Fibroblast of gingiva (primary cell): ENCODE measurements at places on chromosomes 1 and 21.

DNA sequence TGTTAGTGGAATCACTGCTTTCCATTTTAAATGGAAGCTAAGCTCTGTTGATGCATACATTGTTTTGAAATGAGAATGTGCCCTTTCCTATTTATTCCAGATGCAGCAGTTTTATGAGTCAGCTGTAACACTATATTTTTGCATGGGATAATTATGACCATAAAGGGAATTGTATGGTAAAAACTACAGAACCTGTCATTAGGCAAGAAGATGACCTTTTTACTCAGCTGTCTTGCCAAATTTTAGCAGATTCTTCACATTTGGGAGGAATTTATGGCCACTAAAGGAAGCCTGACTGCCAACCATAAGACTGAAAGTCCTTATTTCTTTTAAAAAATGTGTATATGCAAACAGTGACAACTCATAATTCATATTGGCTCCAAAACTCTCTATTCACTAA lies 356.3 kb upstream of the PRMT6 start:
- DNase-seq = peak; percentile 93

DNA sequence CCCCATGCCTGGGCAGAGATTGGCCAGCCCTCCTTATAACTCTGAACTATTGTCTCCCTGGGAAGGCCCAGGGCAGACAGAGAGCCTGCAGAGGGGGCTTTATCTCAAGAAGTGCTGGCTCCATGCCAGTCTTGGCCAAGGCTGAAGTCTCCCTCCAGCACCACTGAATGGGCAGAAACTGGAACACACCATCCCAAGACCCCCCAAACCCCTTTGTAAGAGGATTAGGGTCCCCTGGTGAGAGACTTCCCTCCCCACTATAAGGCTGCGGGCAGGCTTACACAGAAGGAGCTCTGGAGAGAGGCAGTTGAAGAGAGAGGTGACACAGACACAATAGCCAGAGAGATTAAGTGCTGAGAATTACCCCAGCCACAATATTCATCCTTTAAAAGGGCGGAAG lies 97.2 kb downstream of the NAV1 start:
- no peak for DNase-seq

- peak; percentile 65 for DNase-seq
Observed at GRCh38 chr1:219555031-219555692, 57.7 kb downstream of the ZC3H11B start.

GRCh38 chr1:203754455-203754864 lies 10.5 kb upstream of the LAX1 start:
- no peak for DNase-seq

- DNase-seq = no peak
Observed at GRCh38 chr1:43427941-43428340, 25.8 kb downstream of the HYI start.

DNA sequence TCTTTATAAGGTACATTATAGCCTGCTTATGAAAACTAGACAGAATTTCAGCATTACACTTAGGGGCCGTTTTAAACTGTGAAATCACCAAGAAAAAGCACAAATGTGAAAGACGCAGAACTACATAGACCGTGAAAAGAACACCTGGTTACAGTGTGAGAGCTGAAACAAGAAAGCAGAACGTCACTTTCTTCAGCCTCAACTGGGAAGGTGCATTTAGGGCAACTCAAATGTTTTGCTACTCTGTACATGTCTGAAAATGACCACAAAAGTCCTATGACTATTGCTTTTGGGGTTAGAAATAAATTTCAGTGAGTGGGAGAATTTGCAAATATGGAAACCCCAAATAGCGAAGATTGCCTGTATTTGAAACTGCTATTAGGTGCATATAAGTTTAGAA lies 268.7 kb downstream of the OLFM3 start:
- DNase-seq = no peak

- no peak for DNase-seq
Observed at GRCh38 chr1:24363994-24364393, 44.8 kb downstream of the GRHL3 start.

GRCh38 chr1:211965108-211965805 lies 70.1 kb downstream of the INTS7 start:
- DNase-seq = no peak

DNA sequence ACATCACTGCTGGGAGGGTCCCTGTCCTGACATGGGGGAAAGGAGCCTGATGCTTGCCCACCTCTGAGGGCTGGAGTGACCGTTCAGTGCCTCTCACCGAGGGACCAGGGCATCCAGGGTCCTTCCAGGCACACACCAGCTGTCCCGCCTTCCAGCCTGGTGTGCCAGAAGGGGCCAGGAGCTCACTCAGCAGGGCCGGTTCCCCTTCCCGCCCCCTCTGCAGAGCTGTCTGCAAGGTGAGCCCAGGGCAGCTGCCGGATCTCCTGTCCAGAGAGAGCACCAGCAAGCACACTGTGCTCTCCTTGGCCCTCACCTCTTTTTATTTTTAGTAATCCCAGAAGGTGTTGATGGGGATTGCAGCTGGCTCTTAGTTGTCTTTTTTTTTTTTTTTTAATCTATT lies 16.9 kb downstream of the H6PD start:
- no peak for DNase-seq

DNA sequence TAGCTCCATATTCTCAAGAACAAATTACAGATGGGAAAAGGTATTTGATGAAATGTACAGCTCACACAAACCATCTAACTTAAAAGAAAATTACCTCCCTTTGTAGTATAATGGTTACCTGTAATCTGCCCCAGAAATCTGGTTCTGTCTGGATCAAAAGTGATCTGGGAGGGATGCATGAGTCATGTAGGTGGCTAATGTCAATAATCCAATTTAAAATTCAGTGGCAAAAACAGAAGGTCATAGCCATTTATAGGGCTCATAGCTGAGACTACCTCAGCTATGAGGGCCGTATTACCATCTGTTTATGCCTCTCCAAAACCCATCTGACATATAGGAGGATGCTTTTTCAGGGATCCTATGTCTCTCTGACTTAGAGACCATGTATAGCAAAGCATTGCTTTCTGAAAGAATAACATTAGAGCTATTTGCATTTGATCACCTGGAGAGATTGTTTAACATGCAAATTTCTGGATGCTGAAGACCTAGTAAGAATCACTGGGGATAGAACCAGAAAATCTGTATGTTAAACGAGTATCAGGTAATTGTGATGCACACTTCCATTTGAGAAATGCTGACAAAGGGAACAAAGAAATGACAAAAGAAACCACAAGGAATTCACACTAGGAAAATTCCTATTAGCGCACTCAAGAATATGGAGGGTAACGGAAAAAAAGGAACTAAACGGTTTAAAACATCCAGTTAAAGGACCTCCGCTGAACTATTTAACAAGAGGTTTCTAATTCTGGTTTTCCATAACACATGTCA lies 17.6 kb downstream of the PAXBP1 start:
- DNase-seq = no peak

DNA sequence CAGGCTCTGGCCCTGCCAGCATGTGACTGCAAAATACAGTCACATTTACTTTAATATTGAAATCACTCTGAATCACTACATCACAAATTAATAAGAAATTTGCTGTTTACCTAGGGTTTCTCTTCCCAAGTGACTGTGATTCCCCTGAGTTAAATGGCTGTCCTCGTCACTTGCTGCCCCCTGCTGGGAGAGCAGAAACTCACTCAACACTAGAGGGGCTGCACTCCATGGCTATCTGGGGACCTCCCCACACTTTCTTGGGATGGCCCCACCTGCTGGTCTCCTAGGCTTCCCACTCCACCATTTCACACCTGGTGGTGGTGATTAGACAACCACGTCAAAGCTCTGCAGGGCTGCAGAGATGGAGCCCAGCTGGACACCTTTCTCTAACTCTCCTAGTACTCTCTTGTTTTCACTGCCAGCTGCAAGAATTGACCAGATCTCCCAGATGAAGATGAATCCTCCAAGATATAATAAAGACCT lies 63.4 kb downstream of the CD2 start:
- DNase-seq = no peak

DNA sequence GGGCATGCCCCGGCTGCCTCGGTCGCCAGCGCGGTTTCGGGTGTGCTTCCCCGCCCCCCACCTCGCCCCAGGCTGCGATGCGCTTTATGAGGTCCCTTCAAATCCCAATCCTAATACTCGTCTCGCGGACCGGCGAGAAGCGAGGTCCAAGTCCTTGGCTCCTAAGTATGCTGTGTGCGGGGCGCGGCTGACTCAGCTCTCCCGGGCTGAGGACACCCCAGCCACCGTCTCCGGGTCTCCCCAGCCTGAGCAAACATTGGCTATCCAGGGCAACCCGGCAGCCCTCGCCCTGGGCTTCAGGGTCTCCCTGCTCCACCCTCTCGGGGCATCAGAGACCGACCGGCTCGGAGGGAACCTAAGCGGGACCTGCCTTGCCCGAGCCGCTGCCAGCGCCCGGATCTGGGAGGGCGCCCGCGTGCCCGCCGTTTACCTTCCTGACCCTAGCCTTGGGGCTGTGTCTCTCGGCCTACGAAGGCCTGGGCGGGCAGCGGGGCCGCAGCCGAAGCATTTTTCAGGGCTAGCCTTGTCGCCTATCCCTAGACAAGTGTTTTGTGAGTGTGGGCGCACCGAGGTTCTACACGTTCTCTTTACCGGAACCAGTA lies 1.2 kb downstream of the ITPKB start:
- DNase-seq = peak; percentile 23

DNA sequence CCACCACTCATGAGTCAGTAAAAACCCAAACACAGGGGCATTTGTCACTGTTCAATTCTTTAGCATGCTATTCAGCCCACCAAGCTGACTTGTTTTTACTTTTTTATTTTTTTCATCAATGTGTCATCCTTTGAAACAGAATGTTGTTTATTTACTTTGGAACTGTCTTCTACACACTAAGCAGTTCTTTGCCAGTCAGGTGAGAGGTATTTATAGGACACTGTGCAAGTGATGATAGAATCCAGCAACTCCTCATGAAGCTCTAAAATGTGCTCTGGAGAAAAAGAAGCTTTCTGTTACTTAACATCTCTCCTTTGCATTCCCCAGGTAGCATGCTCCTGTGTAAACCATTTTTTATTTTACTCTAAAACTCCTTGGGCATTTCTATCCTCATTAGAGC lies 582.0 kb upstream of the TMPRSS15 start:
- no peak for DNase-seq

- no peak for DNase-seq
Observed at GRCh38 chr1:200211157-200211556, 183.6 kb downstream of the NR5A2 start.

DNA sequence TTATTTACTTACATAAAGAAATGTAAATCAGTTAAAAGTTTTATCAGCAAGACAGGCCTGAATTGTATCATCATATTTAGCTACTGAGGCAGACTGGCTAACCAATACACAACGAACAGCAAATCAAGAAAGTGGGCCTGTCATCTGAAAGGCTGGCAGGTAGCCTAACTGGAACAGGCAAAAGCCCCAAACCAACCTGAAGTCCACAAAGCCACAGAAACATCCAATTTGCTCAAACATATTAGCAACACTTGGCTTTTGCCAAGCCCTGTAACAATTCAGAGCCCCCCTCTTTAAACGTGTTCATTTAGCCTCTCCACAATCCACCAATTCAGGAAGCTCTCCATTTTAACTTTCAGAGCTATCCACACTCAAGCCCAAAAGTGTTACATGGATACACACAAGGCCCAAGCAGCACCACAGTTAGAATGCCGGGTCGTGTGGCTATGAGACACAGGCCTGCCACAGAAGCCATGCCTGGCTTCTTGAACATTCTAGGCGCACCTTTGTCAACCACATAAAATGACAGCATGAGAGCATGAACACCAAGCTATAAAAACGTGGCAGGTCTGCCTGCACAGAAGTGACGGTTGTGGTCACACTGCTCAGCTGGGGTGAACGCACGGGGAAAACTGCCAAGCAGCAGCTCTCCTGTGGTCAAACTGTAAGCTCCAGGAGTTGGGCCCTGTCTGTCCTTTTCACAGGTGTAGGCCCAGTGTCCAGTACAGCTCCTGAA lies 49.3 kb downstream of the CD34 start:
- no peak for DNase-seq

DNA sequence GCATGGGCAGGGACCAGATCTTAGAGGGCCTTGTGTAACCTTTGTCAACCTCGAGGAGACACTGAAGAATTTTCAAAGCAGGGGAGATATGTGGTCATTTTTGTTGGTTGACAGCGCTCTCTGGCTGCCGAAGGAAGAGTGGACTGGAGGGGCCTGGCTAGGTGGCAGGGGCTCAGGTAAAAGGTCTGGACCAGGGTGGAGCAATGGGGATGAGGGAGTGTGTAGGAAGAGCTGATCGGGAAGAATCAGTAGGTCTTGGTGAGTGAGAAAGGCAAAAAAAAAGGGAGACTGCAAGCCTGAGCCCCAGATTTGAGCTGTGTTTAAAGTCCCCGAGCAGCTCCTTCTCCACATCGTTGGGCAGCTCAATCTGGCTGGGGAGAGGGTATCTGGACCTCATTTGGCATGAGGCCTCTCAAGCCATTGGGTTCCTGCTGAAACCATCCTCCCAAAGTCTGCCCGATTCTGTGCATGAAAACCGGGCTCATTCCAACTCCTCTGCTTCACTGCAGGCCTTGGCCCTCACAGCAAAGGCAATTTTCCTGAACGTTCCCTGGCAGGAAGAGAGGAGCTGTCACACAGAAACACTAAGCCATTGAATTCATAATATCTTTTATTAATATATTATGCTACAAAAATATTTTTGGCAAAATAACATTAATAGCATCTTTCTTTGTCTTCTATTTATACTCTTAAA lies 237.1 kb downstream of the TRABD2B start:
- no peak for DNase-seq

DNA sequence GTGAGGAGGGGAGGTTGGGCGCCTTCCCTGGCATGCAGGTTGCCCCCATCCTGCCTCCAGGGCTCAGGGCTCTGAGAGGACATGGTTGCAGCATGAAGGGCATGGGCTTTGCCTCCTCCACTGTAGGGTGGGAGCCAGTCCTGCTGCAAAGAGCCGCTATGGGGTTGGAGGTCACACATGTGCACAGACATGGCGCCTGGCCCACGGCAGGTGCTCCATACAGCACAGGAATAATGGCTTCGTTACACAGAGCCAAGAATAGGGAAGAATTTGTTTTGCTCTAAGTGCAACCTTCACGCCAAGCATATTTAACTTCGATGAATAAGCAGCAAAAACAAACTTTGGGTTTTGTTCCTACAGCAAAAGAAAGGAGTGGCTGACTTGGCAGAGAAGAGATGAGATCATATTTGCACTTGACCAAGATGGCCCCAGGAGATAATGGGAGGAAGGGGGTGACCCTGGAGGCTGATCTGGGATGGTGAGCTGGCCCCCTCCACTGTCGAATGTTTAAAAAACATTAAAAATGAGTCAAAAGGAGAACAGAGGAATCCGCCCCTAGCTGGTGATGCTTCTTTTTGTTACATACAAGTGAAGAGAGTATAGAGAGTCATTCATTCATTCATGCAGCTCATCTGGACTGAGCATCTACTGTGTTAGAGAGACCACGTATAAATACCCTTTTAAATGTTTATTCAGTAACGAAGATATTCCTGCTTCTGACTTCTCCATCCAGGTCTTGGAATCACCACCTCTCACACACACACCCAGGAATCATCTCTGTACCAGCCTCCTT lies 12.4 kb upstream of the C2CD2 start:
- DNase-seq = no peak

- DNase-seq = no peak
Observed at GRCh38 chr1:94101613-94102525, 19.1 kb downstream of the ABCA4 start.

DNA sequence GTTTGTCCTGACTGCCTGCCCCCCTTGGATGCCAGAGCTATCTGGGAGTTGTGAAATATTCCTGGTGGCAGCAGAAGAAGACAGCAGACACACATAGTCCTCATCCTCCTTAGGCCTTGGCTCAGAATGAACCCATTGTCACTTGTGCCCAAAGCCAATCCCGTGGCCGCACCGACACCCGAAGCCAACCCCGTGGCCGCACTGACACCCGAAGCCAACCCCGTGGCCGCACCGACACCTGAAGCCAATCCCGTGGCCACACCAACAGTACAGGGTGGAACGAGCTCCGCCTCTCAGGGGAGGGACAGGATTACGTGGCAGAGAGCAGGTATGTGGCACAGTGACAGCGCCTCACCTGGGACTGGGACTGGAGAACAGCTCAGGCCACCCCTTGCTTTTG lies 186.7 kb downstream of the PRDM16 start:
- no peak for DNase-seq
